ENCODE measurements at places on chromosomes 13 and 19.

GRCh38 chr13:48750588-48751383 lies 97.1 kb downstream of the CYSLTR2 start:
- DNase-seq = no peak

- no peak for DNase-seq
These were observed 9.3 kb downstream of the CHST8 start for GRCh38 chr19:33630880-33631608.

GRCh38 chr13:21670006-21670882 lies 629 bp upstream of the FGF9 start:
- DNase-seq = no peak

GRCh38 chr19:54107876-54108490 lies 5.3 kb downstream of the NDUFA3 start:
- DNase-seq = no peak

DNA sequence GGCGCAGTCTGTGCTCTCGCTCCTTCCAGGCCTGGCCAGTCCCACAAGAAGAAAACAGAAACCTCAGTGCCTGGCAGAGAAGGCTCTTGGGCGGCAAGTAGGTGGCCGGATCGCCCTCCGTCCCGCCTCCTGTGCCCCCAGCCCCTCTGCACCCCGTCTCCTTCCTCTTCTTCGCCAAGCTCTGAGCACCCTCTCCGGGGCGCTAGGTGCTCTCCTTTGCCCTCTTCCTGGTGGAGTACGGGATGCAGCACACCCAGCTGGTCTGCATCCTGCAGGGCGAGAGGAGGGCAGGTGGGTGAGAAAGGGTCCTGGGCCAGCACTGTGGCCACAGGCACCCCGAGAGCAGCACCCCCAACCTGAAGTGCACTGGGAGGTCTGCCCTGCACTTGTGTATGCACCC lies 17.3 kb downstream of the C13orf46 start:
- DNase-seq = no peak

GRCh38 chr13:46140044-46140443 lies 35.2 kb upstream of the CPB2 start:
- no peak for DNase-seq

- DNase-seq = no peak
These were observed 240.9 kb upstream of the RFC3 start for GRCh38 chr13:33577007-33577406.

GRCh38 chr13:42101821-42102585 lies 53.6 kb downstream of the DGKH start:
- DNase-seq = no peak

- no peak for DNase-seq
These were observed 823 bp downstream of the FBXO17 start for GRCh38 chr19:38974624-38975213.

DNA sequence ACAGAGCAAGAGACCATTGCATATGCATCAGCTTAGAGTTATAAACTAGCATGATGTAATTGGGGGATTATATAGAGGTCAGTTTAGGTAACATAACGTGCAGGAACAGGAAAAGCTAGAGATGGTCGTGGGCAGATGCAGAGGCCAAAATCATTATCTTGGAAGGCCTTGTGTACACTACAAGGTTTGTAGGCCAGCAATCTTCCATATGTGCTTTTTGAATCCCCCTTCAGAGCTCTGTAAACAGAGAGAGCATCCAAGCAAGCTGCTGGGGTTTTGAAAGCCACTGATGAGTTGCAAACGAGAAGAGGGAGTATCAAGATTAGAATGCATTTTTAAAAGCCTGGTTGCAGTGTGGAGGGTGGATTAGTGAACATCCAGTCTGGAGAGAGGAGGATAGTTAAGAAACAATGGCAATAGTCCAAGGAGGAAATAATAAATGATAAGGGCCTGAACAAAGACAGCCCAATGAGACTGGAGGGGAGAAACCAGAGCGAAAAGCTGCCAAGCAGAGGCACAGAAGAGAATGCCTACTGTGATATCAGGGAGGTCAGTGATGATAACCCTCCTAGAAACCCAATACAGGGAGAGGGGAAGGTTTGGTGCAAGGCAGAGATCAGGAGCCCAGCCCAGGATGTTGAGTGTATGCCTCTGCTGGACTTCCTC lies 109.6 kb downstream of the ZAR1L start:
- no peak for DNase-seq

DNA sequence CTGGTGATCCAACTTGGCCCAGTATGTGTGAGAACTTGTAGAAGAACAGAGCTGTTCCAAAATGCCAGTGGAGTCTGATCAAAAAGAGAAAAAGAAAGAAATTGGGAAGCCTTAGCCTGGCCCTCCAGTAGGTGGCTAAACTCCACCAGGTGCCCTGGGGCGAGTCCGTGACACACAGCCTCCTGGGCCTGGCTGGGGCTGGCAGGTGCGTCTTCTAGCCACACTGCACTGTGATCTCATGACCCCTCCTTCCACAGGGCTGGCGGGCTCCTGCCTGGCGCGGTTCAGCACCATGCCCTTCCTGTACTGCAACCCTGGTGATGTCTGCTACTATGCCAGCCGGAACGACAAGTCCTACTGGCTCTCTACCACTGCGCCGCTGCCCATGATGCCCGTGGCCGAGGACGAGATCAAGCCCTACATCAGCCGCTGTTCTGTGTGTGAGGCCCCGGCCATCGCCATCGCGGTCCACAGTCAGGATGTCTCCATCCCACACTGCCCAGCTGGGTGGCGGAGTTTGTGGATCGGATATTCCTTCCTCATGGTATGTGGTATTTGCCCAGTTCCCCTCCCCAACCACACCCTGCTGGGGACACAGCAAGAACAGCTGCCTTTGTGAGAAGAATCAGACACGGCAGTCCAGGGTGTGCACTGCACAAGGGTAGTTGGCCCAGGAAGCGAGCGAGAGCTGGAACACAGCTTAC lies 53.7 kb downstream of the RAB20 start:
- DNase-seq = no peak

DNA sequence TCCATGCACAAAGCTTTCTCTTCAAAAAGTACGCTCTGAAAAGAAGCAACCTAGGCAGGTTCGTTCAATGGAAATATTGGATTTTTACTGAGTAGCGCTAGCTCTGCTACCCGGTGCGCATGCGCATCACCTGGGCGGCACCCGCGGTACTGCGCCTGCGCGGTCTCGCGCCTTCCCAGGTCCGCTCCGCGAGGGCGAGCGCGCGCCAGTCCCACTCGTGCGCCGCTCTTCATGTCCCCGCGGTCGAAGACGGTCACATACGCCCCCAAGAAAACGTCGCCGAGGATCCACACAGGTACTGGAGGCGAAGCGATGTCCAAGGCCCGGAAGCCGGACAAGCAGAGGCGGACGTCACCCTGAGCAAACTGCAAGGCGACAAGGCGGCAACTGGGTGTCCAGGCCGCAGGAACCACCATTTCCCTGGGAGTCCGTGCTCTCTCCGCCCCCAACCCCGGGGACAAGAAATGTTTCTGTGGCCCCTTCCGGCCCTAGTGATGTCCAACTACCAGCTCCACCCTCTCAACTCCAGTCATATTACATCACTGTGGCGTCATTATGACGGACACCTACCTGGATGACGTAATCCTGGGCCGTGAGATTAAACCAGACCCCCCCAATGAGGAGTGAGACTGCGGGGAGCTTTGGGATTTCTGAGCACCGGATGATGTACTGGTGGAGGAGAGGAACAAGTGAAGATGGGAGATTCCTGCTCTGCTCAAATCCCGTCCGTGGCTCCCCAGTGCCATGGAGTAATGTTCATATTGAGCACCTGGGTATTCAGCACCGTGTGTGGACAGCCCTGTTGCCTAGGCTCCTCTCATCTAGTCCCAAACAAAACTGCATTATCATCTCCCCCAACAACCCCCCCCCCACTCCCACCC lies 4.8 kb upstream of the KCNC3 start:
- no peak for DNase-seq

DNA sequence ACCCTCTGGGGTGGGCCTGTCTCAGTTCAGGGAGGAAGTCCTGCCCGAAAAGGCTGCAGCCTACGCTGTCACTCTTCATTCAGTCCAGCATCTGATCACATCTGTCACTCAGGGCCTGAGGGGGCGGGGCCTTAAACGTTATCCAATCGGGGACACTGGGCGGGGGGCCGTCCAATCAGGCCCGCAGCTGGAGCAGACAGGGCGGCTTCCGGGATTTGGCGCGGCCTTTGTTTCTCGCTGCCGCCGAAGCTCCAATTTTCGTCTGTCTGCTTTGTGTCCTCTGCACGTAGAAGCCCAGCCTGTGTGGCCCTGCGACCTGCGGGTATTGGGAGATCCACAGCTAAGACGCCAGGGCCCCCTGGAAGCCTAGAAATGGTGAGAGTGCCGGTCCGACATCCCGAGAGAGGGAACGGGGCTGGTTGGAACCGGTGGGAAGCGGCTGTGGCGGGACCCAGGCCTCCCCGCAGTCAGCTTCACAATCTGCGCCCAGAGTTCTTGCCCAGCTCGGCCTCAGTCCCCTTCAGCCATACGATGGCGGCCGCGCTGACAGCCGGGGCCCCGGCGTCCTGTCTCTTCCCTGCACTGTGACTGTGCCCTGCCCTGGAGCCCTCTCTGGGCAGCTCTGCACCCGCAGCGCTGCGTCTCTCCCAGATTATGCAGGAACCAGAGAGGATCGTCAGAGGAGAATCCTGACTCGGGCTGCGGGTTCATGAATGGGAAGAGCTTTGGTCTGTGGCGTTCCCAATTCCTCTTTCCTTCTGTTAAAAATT lies at the start of gene ZNF730:
Gene ZNF730, plus strand, starts transcription at position 224 of the 770 bp plus-strand sequence. Its CDS starts 149 bp downstream, at position 373.
- peak; percentile 38 for DNase-seq

DNA sequence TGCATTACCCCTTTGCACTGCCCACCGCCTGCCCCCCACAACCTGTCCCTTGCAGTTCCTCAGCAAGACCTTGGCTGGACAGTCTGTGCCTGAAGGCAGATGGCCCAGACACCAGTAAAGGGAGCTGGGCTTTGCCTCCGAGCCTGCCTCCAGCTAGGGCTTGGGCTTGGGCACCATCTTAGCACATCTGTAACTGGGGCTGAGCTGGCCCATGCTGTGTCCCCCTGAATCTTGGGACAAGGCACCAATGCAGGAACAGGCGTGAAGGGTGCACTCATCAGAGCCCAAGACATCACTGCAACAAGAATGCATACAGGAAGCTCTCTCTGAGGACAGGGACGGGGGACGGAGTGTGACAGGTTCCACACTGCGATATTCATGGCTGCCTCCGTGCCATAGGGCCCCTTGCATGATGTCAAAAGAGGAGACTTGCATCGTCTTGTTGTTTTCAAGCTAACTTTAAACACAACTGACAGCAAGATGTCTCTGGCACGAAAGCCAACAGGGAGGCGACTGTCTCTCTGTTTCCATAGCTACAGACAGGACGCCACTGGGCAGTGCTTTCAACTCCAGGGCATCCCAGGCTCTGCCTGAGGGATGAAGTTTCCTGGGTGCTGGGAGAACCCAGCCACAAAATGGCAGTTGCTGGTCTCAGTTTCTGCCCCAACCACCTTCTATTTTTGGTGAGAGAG lies 8.7 kb upstream of the CHST8 start:
- no peak for DNase-seq

DNA sequence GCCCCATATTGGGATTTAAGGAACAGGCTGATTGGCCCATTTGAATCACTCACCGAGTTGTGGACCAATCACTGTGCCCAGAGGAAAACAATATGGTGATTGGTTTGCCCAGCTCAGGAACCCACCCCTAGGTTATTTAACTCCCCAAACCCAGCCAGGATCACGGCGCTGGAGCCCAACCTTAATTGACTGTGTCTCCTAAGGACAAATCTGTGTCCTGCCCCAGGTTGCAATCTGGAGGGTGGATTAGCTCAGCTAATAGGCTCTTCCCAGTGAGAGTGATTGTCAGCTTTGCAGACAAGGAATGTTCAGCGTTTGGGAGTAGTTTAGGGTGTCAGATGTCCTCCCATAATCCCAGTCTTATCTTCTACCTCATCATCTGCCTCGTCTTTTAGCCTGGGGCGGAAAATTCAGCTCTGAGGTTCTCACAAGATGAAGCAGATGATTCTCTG lies 3.5 kb upstream of the ZNF358 start:
- DNase-seq = no peak

- DNase-seq = peak; percentile 37
These were observed at the start of gene ZFP36 for GRCh38 chr19:39406656-39407409. Gene ZFP36 (plus strand): TSS chr19:39406847. CDS start chr19:39406905, 58 bp downstream.

GRCh38 chr13:111957913-111958450 lies 109.0 kb upstream of the SOX1 start:
- DNase-seq = no peak

DNA sequence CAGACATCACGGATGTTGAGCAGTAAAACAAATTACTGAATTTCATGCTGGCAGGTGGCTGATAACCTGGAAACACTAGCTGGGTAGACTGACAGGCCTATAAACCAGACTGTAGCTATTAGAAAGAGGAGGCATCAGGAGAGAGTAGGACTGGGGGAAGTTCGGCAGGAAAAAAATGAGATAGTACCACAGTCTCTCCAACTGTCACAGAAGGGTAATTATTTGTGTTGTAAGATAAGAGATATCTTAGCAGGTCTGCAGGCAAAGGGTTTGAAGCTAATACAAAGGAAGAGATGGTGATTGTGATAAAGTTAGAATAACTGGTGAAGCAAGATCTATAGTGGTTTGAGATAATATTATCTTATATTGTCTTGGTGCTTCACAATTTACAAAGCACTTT lies 41.7 kb downstream of the MIPEP start:
- no peak for DNase-seq

- no peak for DNase-seq
These were observed 1005.1 kb downstream of the PCDH9 start for GRCh38 chr13:66225072-66225471.

GRCh38 chr13:35830850-35831450 lies 300.2 kb downstream of the DCLK1 start:
- no peak for DNase-seq

- no peak for DNase-seq
These were observed at the start of gene FFAR3 for GRCh38 chr19:35357867-35358573. Gene FFAR3 (plus strand): TSS chr19:35358460. CDS start chr19:35358891, 431 bp downstream.

- DNase-seq = no peak
These were observed 14.5 kb downstream of the SLC46A3 start for GRCh38 chr13:28704282-28704681.

DNA sequence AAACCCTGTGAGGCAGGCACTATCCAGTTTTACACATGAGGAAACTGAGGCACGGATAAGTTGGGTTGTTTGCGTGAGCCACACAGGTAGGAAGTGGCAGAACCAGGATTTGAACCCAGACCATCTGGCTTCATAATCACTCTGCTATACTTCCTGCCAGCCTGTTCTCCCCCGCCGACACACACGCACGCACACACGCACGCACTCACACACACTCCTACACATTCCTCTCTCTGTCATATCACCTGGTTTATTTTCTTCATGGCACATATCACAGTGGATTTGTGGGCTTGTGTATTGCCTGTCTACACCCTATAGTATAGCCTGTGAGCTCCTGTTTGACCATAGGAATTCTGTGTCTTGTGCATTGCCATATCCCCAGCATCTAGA lies 140.0 kb downstream of the SIPA1L3 start:
- no peak for DNase-seq

- no peak for DNase-seq
These were observed 1.4 kb upstream of the ERFL start for GRCh38 chr19:41929536-41930071.

- no peak for DNase-seq
These were observed 41.4 kb upstream of the TEX29 start for GRCh38 chr13:111278743-111279652.

DNA sequence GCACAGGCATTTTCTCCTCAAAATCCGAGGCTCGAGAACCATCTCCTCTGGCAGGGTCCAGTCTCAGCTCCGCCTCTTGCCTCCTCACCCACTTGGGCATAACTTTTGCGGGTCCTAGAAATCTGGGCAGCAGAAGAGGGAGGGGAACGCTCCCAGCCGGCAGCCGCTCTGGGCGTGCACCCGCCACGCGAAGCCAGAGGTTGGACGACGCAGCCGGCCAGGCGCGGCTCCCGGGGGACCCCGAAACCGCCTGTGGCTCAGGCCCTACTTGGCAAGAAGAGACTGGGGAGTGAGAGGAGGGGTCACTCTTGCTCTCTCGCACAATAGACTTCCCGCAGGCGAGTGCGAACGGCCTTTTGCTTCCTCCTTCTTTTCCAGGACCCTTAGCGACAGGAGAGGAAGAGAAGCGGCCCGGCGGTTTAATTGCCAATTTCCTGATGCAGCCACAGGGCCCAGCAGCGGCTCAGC lies 6.0 kb upstream of the SOX1 start:
- DNase-seq = no peak
